Kidney (tissue), 22 donors: ENCODE measurements at places on chromosomes 3 and 15. TPM values are rescaled to one million over a fixed set of nuclear protein-coding genes. Genes with fewer than 3 reads are reported as not detected.

The LXN gene
- polyA plus RNA-seq: 21.6 TPM

The RAD51 gene
- polyA plus RNA-seq: not detected

The ARNT2 gene
- polyA plus RNA-seq: 12.2 TPM

The RYR3 gene
- polyA plus RNA-seq: 0.90 TPM

- DNase-seq: no peak
These were observed 62.3 kb downstream of the NOX5 start for GRCh38 chr15:69076756-69077155.

DNA sequence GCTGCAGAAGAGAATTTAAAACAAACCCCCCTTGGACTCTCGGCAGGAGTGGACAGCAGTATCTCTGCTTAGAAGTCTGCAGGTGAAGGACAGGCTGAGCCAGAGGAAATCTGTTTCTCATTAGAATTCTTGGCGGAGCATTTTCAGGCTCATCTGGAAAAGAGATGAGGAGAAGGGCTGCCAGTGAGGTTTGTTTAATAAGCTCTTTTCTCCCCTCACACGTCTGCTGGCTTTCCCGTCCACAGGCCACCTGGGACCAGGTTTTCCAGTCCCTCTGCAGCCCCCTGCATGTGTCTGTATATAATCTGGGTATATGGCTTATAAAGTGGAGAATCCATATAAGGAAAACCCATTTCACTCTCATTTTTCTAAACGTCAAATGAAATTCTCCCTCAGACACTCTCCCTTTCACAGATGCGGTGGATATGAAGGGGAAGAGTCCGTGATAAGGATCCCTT, 155.4 kb upstream of the TPM1 start:
- DNase-seq: no peak

DNA sequence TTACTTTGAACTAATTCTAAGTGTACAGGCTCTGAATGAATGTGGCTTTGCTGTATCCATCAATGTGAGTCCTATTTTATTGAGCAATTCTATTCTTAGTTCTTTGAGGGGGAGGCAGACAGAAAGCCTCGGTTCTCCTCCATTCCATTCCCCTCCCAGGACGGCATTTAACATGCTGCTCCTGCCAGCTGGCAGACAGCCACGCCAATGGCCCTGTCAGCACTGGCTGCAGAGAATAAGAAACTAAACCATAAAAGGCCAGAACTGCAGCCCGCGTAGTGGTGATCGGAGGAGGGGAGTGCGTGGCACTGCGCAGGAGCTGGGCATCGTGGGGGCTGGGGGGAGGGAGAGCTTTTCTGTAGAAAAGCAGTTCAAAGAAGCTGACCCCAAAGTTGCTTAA, 76.0 kb upstream of the HACD2 start:
- peak; percentile 81 for DNase-seq

- no peak for DNase-seq
These were observed 78.4 kb upstream of the LIMD1 start for GRCh38 chr3:45515999-45516725.
